ENCODE measurements at places on chromosomes 11 and 22.

GRCh38 chr11:35223991-35224390, 85.0 kb downstream of the CD44 start:
- no peak for DNase-seq

DNA sequence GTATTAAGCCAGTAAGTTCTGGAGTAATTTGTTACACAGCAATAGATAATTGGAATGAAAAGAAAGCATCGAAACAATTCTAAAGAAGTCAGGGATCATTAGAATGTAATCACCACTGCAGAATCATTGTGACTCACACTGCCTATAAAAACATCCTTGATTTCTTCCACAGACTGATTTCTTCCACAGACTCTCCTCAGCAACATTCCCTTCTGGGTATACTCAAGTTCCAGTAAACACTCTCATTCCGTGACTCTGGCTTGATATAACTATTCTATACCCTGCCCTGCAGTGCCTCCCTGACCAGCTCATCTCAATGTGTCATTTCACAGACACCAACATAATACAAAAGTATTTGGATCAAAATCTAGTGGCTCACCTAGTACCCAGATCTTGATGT, 120.5 kb downstream of the BBOX1 start:
- DNase-seq: no peak

DNA sequence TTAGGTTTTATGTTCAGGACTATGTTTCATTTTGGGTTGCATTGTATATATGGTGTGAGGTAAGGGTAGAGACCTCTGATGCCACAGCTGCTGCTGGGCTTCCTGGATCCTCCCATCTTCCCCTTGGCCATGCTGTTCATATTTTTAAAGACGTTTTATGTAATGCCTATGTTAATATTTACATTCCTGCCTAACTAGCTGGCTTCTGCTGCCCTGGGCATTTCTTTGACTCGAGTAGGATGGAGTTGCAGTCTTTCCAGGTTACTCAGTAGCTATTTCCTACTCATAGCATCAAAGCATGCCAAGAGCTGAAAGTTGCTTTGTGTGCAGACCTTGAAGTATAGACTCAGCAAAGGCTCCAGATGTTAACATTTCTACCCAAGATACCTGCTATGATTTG, 220.5 kb upstream of the CADM1 start:
- no peak for DNase-seq

DNA sequence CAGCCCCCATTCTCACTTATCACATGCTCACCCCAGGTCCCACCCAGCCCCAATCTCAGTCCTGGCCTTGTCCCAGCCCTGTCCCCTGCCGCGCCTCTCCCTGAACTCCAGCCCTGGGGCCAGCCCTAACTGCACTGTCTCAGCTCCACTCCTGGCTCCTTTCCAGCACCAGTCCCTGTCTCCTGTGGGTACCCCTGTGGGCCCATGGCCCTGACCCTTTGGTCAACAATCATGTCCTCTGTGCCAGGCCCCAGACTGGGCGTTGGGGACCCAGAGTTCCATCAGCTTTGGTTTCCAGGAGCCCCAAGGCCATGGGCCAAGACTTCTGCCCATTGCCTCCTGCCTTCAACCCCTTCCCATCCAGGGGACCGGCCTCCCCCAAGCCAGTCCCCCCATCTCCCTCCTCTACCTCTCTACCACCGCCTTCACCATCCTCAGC, 757 bp downstream of the SPI1 start:
- no peak for DNase-seq

- no peak for DNase-seq
Observed at GRCh38 chr11:15941206-15941770, 415.1 kb downstream of the SOX6 start.

DNA sequence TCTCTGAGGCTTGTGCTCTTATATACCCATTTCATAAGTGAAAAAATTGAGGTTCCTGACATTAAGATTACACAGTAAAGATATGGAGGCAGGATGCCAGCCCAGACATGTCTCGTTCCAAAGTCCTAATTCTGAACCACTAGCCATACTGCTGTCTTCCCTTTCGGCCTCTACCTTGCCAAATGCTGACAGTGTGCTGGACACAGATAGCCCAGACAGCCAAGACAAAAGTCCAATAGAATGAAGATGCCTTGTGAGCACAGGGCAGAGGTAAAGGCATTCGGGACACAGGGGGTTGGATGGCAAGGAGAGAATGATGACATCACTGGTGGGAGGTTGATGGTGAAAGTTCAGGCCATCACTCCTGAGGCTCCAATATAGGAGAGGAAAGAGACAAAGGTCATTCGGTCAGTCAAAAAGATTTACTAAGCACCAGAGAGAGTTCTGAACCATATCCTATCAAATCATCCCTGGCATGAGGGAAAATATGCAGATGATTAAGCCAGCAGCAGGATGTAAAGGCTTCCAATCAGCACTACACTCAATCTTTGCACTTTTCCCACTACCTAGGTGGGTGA, 174.0 kb upstream of the MTMR2 start:
- no peak for DNase-seq

GRCh38 chr11:123483466-123483865, 53.4 kb downstream of the GRAMD1B start:
- DNase-seq: no peak

GRCh38 chr11:45993531-45994001, 71.1 kb downstream of the LARGE2 start:
- DNase-seq: no peak

GRCh38 chr11:59866397-59866796, at the start of gene TCN1:
TSS of gene TCN1 (minus strand) at chr11:59866487. CDS start at chr11:59866470, 17 bp downstream.
- no peak for DNase-seq

GRCh38 chr22:45270095-45271020, 14.4 kb upstream of the UPK3A start:
- DNase-seq: no peak

DNA sequence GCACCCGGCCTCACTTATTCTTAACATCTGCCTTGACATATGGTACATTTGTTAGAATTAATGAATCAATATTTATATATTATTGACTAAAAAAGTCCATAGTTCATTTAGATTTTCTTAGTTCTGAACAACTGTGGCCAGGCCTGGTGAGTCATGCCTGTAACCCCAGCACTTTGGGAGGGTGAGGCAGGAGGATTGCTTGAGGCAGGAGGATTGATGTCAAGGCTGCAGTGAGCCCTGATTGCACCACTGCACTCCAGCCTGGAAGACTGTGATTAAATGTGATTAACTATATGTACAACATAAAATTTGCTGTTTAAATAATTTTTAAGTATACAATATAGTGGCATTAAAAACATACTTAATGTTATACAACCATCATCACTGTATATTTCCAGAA, 5.6 kb downstream of the UVRAG start:
- DNase-seq: no peak

GRCh38 chr22:34761111-34761510, 304.8 kb upstream of the ISX start:
- DNase-seq: no peak

DNA sequence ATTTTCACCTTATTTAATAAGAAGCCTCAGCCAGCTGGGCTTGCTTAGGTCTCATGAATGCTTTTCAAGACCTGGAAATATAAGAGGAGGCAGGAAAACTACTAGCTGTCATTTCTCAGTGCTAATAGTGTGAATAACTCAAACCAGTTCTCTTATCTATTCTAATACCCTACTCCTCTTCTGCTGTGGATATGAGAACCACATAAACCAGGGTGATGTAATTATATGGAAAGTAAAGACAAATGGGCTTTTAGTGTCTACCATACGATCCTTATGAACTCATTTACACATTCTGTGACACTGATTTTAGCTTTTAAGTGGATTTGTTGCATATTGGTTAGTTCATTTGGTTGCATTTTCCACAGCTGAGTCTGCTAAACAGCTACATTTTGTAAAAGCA, 8.6 kb downstream of the PDGFD start:
- DNase-seq: no peak

GRCh38 chr11:9138612-9139579, 47.5 kb upstream of the SCUBE2 start:
- DNase-seq: no peak

- DNase-seq: no peak
Observed at GRCh38 chr11:69653406-69653960, 12.5 kb downstream of the CCND1 start.

- DNase-seq: no peak
Observed at GRCh38 chr22:26667140-26667539, 9.8 kb downstream of the MIAT start.

DNA sequence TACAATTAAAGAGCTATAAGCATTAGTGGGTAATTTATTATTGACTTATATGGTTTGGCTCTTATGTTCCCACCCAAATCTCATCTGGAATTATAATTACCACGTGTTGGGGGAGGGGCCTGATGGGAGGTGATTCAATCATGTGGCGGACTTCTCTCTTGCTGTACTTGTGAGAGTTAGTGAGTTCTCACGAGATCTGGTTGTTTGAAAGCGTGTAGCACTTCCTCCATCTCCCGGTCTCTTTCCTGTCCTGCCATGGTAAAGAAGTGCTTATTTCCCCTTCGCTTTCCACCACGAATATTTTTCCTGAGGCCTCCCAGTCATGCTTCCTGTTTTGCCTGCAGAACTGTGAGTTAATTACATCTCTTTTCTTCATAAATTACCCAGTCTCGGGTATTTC, 28.1 kb upstream of the CHORDC1 start:
- no peak for DNase-seq

DNA sequence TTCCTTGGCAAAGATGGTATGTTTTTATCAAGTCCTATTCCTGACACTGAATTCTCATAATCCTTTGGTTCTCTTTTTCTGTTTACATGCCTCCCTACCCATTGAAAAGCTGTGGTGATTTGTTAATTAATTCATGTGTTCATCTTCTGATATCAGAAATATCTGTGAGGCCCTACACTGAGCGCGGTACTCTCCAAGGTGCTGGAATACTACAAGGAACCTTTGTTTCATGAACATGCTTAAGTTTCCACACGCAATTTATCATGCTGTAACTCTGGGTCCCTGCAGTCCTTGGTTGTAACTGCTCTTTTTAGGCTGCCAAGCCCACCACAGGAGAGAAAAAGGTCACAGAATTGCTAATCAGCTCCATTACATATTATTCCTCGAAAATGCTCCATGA, 331.8 kb downstream of the FAT3 start:
- DNase-seq: no peak

GRCh38 chr11:71208011-71208774, 44.2 kb downstream of the SHANK2 start:
- DNase-seq: no peak

DNA sequence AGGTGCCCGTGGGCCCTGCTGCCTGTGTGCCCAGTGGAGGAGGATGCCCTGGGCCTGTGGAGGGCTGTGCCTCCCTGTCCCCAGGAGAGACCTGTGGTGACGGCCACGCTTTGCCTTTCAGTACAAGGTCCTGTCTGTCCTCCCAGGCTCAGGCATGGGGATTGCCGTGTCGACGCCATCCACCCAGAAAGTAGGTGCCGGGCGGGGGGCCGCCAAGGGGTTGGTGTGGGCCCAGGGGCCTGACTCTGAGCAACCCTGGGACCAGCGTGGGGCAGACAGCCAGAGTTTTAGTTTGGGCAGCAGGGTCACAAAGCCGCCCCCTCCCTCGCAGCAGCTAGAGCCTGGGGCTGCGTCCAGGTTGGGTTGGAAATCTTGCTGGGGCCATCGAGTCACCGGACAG, 56.3 kb downstream of the GRAMD4 start:
- DNase-seq: no peak

DNA sequence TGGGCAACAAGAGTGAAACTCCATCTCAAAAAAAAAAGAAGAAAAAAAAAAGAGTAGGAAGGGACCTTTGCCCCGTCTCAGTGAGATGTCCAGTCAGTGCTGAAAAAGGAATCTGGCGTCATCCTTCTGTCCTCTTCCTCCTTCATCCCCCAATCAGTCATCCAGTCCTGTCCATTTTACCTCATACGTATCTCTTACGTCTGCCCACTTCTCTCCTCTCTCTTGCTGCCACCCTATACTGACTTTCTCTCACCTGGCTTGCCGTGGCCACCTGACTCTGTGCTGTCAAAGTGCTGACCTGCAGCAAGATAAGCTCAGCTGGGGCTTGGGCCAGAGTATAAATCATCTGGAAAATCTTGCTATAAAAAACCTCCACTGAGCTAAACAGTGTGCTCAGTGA, 13.6 kb downstream of the SEPTIN3 start:
- DNase-seq: no peak

GRCh38 chr11:77094841-77095365, 7.7 kb upstream of the OMP start:
- no peak for DNase-seq

DNA sequence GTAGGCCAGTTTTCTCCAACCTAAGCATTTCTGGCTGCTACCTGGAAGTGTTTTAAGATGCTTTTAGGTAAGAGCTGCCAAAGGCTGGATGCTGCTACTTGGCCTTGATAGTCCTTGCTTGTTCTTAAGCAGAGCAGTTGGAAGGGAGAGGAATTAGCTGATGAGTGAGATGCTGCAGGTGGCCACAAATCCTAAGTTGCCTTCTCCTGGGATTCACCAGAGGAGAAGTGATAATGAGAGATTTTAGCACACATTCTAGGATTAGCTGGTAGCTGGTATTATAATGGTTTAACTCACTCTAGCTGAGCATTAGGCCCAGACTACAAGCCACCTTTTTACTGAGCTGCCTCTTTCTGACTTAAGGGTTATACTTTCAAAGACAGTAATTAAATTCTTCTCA, 442.9 kb upstream of the RAG2 start:
- DNase-seq: no peak

DNA sequence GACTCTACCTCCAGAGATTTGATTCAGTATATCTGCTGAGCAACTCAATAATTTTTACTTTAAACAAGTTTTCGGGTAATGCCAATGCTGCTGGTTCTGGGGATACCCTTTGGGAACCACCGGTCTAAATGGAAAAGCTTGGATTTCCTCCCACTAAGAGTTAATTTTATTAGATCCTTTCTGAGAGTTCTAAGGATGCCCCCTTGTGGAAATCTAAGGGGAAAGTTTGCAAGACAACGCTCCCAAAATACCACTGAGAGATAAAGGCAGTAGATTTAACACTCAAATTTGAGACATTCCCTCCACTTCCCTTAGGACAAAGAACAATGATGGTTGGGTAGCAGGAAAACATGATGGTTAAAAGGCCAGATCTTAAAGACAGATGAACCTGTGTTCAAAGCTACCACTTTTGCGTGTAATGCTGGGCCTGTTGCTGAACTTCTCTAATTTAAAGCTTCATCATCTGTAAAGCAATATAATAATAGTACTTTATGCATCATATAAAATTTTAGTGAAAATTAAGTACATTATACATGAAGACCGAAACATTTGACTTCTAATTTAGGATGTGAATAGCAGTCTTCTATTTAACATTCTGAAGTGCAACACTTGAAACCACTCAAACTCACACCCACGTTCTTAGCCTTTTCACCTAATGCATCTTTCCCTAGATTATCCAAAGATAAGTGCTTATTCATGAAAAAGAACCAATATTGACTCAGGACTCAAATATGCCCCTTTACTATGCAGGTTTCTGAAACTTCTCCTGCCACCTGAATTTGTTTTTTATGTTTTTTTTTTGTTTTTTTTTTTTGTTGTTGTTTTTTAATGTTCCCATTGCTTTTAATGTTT, 110.1 kb upstream of the LUZP2 start:
- no peak for DNase-seq

Measured in stimulated activated CD8-positive, alpha-beta memory T cell treated with anti-CD3 and anti-CD28 coated beads, Interleukin-7, amount 100 ng/mL, for 1 hour (primary cell).